ENCODE measurements at places on chromosomes 2 and 18. TPM values are rescaled to one million over a fixed set of nuclear protein-coding genes. Genes with fewer than 3 reads are reported as not detected.
A peak's percentile ranks its signal among the peaks of the same experiment; 100 is the strongest.

DNA sequence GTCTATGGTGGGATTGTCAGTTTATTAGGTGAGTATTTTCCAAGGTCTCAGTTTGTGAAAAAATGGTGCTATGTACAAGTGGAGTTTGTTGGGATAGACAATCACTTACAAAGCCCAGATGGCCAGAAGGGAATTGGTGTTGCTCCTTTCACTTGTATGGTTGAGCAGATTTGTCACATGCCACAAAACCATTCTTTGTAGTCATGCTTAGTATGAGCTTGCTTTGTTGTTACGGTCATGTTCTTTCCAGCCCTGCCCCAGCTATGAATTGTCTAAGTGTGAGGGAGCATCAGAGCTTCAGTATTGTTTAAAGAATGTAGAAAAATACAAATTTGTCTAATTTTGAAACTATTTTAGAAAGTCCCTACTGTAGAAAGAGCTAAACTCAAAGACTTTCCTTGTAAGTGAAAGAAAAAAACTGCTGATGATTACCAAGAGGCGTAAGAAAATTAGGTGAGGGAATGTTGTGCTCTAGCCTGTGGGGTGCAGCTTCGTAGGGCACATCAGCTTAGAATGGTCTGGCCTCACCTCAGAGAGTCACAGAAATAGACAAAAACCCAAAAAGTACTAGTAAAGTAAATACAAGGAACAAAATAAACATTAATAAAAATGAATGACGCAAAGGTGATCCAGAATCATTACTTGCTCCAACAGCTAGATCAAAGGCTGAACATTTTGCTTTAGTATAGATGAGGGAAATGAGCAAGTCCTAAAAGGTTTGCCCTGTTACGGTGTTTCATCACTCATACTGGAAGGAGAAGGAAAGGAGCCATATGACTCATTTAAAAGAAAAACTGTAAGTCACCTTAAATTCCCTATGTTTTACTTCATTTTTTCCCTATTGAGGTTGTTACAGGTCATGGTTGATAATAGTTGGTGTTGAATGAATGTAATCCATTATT lies 9.2 kb downstream of the TGIF1 start:
- H3K27me3 ChIP-seq, result no peaks in the 10 kb centered on the region
- no peak for DNase-seq
- H3K36me3 ChIP-seq, result peaks cover 5% of the 10 kb centered on the region

DNA sequence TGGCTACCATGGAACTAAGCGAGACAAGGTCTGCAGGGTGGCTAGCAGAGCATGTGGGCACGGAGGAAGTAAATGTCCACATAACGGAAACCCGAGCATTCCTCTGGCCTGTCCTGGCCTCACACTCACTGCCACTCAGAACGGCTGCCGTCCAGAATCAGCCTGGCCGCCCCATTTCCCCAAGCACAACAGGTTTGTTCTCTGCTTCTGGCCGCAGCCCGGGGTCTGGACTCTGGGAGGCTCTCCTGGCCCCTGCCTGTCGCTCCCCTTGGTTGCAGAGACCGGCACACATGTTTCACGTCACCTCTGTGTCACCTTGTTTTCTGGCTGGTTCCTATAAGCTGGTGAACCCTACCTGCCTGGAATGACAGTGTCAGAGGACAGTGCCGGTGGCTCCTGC lies 69.3 kb downstream of the GLI2 start:
- H3K27me3 ChIP-seq, result no peaks in the 10 kb centered on the region
- no peak overlapping the region for H3K4me3 ChIP-seq
- peaks cover 6% of the 10 kb centered on the region for H3K4me1 ChIP-seq

GRCh38 chr2:77087987-77088414 lies 434.2 kb downstream of the LRRTM4 start:
- no peak for DNase-seq
- no peak overlapping the region for H3K27ac ChIP-seq
- no peaks in the 10 kb centered on the region for H3K36me3 ChIP-seq
- no peaks in the 10 kb centered on the region for H3K4me1 ChIP-seq
- H3K27me3 ChIP-seq, result peaks cover 38% of the 10 kb centered on the region

- H3K27ac ChIP-seq, result no peak overlapping the region
- H3K36me3 ChIP-seq, result no peaks in the 10 kb centered on the region
- H3K27me3 ChIP-seq, result no peaks in the 10 kb centered on the region
- DNase-seq, result peak; percentile 9
- H3K4me3 ChIP-seq, result no peak overlapping the region
Measured at GRCh38 chr2:66772618-66773017, 337.7 kb downstream of the MEIS1 start.

GRCh38 chr2:178628605-178629004 lies 148.3 kb downstream of the PLEKHA3 start:
- no peaks in the 10 kb centered on the region for H3K4me1 ChIP-seq
- H3K27me3 ChIP-seq, result no peaks in the 10 kb centered on the region
- H3K4me3 ChIP-seq, result no peak overlapping the region
- no peaks in the 10 kb centered on the region for H3K36me3 ChIP-seq

Gene ACTR1B
- 57.9 TPM for total RNA-seq

Gene CCDC142
- total RNA-seq, result 15.9 TPM

Gene OTOS
- 0.50 TPM for total RNA-seq

DNA sequence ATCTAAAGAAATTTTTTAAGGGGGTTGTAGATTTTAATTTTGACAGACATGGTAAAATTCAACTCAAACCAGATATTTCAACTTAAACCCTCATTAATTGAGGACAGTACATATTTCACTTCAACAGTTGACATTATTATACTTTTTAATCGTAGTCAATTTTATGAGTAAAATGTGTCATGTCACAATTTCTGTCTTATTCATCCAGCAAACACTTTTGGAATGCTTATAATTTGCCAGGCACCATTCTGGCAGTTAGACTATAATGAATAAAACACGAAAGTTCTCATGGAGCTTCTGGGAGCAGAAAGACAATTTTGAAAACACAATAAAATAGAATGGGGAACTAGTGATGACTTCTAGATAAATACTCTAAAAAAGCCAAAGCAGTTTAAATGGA lies 1094.8 kb downstream of the SUCLG1 start:
- no peaks in the 10 kb centered on the region for H3K27me3 ChIP-seq
- no peaks in the 10 kb centered on the region for H3K36me3 ChIP-seq
- no peak overlapping the region for H3K4me3 ChIP-seq
- no peak for DNase-seq
- H3K27ac ChIP-seq, result no peak overlapping the region
- H3K4me1 ChIP-seq, result no peaks in the 10 kb centered on the region

DNA sequence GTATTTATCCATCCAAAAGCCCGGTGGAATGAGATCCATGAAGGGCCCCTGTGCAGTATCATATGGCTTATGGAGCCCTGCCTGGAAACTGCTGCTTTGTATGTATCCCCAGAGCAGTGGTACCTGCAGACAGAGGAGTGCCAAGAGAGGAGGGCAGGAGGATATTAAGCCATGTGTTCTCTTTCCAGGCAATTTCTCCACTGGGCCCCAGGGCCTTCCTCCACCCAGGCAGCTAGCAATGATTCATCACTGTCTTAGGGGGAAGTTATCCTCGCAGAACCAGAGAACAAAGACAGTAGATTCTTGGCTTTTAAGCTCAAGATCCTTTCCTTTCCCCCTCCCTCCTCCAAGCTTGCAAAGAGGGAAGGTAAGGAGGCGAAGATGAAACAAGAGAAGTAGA lies 98.1 kb downstream of the LRRC30 start:
- H3K27ac ChIP-seq, result no peak overlapping the region
- no peak overlapping the region for H3K4me3 ChIP-seq
- H3K27me3 ChIP-seq, result no peaks in the 10 kb centered on the region

- H3K4me3 ChIP-seq, result peak overlapping the region; percentile 87
- H3K27ac ChIP-seq, result peak overlapping the region; percentile 96
- DNase-seq, result no peak
- no peaks in the 10 kb centered on the region for H3K27me3 ChIP-seq
- no peaks in the 10 kb centered on the region for H3K36me3 ChIP-seq
Measured at GRCh38 chr2:55049821-55050099, 491 bp downstream of the RTN4 start.

GRCh38 chr2:237120916-237121315 lies 35.2 kb downstream of the COPS8 start:
- H3K4me3 ChIP-seq, result no peak overlapping the region
- H3K36me3 ChIP-seq, result no peaks in the 10 kb centered on the region
- no peak overlapping the region for H3K27ac ChIP-seq
- DNase-seq, result no peak
- H3K27me3 ChIP-seq, result no peaks in the 10 kb centered on the region

Gene MBP
- 21.0 TPM for total RNA-seq

Gene NFATC1
- 4.2 TPM for total RNA-seq

Gene CHRNA1
- 2.5 TPM for total RNA-seq

- peak overlapping the region; percentile 98 for H3K27ac ChIP-seq
- no peak for DNase-seq
- no peaks in the 10 kb centered on the region for H3K27me3 ChIP-seq
- peaks cover 29% of the 10 kb centered on the region for H3K4me1 ChIP-seq
- H3K4me3 ChIP-seq, result no peak overlapping the region
Measured at GRCh38 chr2:26457251-26457666, 20.7 kb downstream of the OTOF start.

Gene ACMSD
- total RNA-seq, result 6.5 TPM

- H3K27me3 ChIP-seq, result no peaks in the 10 kb centered on the region
- peak; percentile 87 for DNase-seq
- H3K4me3 ChIP-seq, result no peak overlapping the region
Measured at GRCh38 chr2:55843096-55843993, 80.2 kb downstream of the EFEMP1 start.
